ENCODE measurements at places on chromosomes 5 and 9.
A peak's percentile ranks its signal among the peaks of the same experiment; 100 is the strongest.

DNA sequence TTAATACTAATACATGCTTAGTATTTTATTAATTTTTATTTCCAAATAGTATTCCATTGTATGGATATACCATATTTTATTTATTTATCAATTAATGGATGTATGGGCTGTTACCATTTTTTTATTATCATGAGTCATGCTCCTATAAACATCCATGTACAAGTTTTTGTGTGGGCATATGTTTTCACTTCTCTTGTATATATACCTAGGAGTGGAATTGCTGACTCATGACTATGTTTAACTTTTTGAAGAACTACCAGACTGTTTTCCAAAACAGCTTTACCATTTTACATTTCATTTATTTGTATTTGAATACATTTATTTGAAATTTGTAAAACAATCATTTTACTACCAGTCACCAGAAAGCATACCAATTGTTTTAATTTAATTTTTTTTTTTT, 14.1 kb upstream of the LRRC19 start:
- DNase-seq, result no peak

DNA sequence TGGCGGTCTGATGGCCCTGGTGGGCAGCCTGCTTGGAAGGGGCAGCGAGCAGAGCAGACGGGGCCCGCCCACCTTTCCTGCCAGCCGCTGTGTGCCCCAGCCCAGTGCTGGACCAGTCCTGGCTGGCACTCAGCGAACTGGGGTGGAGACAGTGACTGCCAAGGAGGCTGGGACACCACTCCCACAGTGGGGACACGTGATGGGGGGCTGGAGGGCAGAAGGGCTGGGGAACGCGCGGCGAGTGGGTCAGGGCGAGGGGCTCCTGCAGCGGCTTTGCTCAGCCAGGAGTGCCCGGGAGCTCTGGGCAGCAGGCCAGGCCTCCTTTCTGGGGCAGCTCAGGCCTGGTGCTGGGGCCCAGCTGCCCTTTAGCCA, 19.5 kb downstream of the NCS1 start:
- DNase-seq, result no peak

GRCh38 chr5:108878756-108879155, 131.1 kb downstream of the FER start:
- DNase-seq, result no peak

DNA sequence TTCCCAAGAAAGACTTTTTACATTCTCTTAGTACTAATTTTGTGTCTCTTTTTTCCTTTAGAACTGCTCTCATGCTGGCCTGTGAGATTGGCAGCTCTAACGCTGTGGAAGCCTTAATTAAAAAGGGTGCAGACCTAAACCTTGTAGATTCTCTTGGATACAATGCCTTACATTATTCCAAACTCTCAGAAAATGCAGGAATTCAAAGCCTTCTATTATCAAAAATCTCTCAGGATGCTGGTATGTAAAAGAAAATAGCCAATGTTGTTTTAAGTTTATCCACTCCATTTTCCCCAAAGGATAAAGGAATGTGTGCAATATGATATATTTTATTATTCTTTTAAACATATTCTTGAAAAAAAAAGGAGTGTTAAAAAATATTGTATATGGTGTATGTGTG, 27.3 kb upstream of the TTC23L start:
- no peak for DNase-seq

GRCh38 chr9:131227959-131228460, 48.3 kb downstream of the FAM78A start:
- DNase-seq, result no peak

DNA sequence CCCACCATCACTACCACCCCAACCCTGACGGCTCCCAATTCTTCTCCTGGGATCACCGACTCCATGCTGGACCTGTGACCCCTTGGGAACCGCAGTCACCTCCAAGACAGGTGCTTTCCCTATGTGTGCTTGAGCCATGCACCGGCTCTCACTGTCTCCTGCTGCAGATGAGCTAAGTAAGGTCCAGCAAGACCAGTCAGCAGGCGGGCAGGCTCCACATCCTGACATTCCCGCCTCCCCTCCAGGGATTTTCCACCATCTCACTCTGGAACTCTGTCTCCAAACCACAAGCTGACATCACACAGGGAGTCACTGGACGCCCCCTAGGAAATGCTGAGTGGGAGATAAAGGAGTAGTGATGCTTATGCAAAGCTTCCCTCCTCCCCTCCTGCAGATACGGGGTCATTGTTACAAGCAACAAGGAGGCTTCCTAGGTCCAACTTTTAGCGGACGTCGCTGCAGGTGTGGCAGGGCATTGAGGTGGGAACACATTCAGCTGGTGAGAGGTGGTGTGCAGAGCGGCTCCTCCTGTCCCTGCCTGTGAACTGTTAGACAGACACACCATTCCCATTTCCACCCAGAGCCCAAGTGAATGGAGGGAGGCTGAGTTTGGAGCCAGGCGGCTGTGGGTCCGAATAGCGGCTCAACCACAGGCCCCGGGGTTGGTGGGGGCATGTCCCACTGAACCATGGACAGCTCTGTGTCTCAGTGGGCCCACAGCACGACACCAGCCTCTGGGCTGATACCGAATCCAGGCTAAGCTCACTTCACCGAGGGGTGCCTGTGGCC, 129.2 kb upstream of the PHYKPL start:
- DNase-seq, result no peak

DNA sequence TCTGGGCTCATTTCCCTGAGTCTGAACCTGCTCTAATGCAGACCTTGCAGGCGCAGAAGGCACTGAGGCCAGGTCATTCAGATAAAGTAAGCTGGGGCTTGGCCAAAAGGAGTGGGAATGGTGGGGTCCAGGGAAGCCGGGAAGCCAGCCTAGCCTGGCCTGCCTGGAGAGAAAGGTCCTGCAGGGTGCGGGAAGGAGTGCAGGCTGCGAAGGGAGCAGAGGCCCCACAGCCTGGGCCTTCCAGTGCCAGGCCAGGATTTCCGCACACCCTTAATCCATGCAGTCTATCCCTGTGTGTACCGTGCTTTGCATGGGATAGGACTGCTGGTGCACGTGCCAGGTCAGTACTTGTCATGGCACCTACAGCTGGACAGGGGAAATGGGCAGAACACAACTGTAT, 3.6 kb upstream of the STING1 start:
- no peak for DNase-seq

DNA sequence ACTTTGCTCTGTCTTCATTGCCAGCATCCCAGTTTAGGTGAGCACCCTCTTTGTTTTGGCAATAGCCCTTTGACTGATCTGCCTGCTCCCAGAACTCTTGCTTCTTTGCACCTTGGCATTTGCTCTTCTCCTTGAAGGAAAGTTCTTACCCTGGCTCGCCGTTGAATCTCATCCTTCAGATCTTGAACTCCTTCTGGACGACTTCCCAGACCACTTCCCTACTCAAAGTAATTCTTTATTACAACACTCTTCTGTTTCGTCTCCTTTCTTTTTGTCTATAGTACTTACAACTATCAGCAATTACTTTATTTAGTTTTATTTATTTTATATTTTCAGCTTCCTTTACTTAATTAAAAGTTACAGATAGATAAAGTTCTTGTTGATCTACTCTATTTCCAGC, 1510.1 kb downstream of the MAT2B start:
- no peak for DNase-seq

DNA sequence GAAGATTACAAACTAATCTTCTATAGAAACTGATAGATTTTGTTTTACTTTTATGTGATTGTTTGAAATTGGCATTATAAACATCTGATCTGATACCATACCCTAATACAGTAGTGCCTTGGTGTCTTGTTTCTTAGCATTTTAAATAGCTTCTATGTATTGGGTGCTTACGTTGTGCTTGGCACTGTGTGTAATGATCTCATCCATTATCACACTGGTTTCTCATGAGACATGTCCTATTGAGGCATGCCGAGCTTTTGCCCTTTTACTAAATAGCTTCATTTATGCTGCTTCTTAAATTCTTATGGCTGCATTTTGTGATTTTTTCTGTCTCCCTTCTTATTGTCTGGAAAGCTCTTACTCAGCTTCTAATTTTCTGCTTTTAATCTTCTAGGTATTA, 48.2 kb upstream of the TLR4 start:
- DNase-seq, result no peak

GRCh38 chr5:155147222-155147621, 133.7 kb downstream of the KIF4B start:
- no peak for DNase-seq

DNA sequence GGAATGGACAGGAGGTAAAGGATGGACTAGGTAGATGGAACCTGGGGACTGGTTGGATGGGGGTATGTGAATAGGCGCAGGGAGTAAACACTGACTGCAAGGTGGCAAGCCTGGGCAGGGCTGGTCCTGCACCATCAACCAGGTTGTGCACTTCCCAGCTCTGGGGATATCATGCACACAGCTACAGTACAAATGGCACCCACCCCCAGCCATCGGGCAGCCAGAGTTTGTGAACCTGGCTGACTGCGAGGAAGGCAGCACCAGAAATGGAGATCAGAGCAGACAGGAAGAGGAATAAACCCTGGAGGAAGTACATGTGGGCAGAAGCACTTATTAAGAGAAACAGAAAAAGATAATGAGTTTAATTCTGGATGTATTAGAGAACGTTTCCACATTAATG, 229.1 kb downstream of the ESM1 start:
- no peak for DNase-seq

DNA sequence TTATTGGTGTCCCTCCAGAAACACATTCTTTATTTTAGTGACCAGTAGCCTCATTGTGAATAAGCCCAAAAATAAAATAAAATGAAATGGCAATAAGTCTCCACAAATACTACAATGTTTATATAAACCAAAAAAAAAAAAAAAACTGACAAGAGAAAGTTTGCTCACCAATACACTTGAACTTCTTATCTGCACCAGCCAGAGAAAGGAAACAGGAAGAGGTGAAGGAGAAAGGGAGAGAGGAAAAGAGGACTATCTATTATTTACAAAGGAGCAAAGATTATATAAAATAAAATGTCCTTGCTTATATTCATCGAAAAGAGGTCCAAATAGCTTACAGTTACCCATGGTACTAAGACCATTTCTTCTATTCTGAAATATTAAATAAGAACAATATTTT, 176.4 kb upstream of the CCNG1 start:
- DNase-seq, result no peak

- DNase-seq, result no peak
Measured at GRCh38 chr5:31397926-31398557, 133.9 kb downstream of the DROSHA start.

- no peak for DNase-seq
Measured at GRCh38 chr9:6673326-6674025, 27.9 kb upstream of the GLDC start.

DNA sequence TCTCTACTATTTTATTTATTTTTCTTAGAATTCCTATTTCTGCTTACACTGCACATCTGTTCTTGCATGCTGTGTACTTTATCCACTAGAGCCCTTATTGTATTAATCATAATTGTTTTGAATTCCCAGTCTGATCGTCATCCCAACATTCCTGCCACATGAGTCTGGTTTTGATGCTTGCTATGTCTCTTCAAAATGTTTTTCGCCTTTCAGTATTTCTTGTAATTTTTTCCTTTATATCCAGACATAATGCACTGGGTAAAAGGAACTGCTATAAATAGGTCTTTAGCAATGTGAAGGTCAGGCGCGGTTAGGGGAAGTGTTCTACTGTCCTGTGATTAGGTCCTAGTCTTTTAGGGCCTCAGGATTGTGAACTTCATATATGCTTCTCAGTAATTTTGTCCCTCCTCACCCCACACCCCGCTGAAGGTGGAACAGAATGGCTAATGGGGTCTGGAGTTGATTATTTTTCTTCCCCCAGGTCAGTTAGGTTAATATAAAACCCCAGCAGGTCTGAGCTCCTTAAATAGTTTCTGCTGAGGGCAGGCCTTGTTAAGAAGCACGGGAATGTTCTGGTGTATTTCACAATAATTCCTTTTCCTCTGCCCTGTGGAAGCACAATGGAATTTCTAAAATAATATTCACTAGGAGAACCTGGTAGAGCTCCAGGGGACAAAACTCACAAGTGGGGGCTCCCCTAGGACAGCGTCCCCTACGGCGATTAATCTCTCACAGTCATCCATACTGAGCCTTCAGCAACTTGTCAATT, 146.6 kb upstream of the TUT7 start:
- no peak for DNase-seq

GRCh38 chr5:80916676-80917075, 43.5 kb upstream of the RASGRF2 start:
- DNase-seq, result no peak

DNA sequence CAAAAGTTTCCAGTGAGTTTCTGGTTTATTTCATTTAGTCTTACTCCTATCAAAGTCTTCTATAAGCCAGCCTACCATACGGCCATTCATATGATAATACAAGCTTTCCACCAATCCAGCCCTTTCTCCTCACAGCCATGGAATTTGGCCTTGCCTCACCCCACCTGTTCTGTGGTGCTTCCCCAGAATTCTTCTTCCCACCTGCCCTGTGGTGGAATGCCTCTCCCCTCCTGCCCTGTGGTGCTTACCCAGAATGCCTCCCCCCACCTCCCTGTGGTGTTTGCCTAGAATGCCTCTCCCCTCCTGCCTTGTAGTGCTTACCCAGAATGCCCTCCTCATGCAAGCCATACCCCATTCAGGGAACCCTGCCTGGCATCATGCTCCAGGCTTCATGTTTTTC, 90.3 kb upstream of the APC start:
- no peak for DNase-seq

DNA sequence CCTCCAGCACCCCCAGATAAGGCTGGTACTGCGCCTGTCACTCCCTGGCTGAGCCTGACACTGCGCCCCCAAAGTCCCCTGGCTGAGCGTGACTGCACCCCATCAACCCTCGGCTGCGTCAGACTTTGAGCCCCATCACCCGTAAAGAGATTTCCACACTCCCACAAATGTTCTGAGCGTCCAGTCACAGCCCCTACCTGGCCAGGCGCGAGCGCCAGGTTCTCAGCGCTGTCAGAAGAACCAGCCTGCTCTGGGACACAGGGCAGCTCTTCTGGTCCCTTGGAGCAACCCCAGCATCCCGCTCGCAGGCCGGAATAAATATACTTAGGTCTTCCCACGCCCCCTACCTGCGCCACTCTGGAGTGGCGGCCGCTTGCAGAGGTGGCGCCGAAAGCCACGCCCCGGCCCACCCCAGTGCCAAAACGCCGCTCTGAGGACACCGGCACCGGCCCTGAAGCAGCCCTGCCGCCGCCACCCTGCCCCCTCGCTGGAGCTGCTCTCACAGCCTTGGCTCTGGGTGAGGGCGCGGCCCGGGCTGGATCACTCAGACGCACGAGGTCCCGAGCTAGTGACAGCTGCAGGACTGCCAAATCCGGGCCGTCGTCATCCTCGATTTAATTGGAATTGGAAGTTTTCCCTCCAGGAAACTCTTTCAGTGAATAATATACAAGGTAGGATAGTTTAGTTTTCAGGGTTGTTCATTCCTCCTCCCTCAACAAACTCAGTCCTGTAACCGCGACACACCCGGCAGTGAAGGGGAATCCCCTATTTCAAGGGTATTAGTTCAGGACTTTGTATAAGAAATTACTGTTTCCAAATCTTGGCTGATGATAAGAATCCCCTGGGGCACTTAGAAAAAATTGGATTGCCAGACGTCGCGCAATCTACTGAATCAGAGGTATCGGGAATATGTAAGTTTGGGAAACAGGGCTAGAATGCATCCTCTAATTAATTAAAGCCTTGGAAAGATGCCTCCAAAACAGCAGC, 1.2 kb upstream of the CEMIP2 start:
- peak; percentile 50 for DNase-seq

All from stimulated activated CD8-positive, alpha-beta memory T cell treated with anti-CD3 and anti-CD28 coated beads, Interleukin-7, amount 100 ng/mL, for 48 hours (primary cell).